A549 treated with GW870086 at 1 μM for 4 hours (cell line): ENCODE measurements at places on chromosomes 4 and X. TPM values are rescaled to one million over a fixed set of nuclear protein-coding genes. Genes with fewer than 3 reads are reported as not detected.

ZNF674 gene
- 2.3 to 4.4 TPM (median 2.5 TPM) in 5 replicates for total RNA-seq

SLC25A5 gene
- total RNA-seq = 725 to 800 TPM (median 790 TPM) in 5 replicates

GALNTL6 gene
- 0.06 to 0.22 TPM (median 0.10 TPM) in 5 replicates for total RNA-seq

FGF2 gene
- total RNA-seq = 30.0 to 59.3 TPM (median 51.7 TPM) in 5 replicates

RRH gene
- total RNA-seq = 0.12 TPM in 1 of 5 replicates, not detected in the others

PHKA1 gene
- 22.3 to 28.5 TPM (median 25.2 TPM) in 5 replicates for total RNA-seq

DNAAF6 gene
- total RNA-seq = 0.10 TPM in 1 of 5 replicates, not detected in the others

CENPI gene
- total RNA-seq = 9.7 to 15.4 TPM (median 12.8 TPM) in 5 replicates

DRP2 gene
- total RNA-seq = 0.06 to 0.19 TPM (median 0.16 TPM) in 5 replicates
